ENCODE measurements at places on chromosomes 7 and 10. TPM values are rescaled to one million over a fixed set of nuclear protein-coding genes. Genes with fewer than 3 reads are reported as not detected.

DNA sequence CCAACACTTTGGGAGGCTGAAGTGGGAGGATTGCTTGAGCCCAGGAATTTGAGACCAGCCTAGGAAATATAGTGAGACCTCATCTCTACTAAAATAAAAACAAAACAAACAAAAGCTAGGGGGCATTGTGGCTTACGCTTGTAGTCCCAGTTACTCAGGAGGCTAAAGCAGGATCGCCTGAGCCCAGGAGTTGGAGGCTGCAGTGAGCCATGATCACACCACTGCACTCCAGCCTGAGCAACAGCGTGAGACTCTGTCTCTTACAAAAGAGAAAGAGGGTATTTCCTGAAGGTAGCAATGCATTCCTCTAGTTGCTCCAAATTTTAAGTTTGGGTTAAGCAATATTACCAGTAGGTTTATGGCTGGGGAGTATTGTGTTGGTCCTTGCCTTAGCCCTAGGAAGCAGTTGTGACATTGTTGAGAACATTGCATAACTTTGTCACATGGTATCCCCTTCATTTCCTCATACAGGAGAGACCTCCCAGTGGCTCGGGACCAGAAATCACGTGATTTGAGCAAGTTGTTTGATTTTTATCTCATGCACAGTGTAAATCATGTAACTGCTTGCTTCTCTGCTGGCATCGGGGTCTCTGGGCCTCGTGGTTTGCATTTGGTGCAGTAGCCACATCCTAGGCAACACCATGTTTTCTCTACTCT lies 23.3 kb upstream of the SMARCD3 start:
- H3K27me3 ChIP-seq: no peaks in the 10 kb centered on the region
- H3K27ac ChIP-seq: no peak overlapping the region
- H3K4me3 ChIP-seq: no peak overlapping the region

GRCh38 chr10:51698473-51699063 lies 827 bp downstream of the CSTF2T start:
- no peak for DNase-seq
- peak overlapping the region; percentile 71 for H3K4me3 ChIP-seq
- no peaks in the 10 kb centered on the region for H3K36me3 ChIP-seq
- peak overlapping the region; percentile 99 for H3K27ac ChIP-seq
- H3K27me3 ChIP-seq: no peaks in the 10 kb centered on the region

Gene ENTPD1
- total RNA-seq: 1.7 TPM

DNA sequence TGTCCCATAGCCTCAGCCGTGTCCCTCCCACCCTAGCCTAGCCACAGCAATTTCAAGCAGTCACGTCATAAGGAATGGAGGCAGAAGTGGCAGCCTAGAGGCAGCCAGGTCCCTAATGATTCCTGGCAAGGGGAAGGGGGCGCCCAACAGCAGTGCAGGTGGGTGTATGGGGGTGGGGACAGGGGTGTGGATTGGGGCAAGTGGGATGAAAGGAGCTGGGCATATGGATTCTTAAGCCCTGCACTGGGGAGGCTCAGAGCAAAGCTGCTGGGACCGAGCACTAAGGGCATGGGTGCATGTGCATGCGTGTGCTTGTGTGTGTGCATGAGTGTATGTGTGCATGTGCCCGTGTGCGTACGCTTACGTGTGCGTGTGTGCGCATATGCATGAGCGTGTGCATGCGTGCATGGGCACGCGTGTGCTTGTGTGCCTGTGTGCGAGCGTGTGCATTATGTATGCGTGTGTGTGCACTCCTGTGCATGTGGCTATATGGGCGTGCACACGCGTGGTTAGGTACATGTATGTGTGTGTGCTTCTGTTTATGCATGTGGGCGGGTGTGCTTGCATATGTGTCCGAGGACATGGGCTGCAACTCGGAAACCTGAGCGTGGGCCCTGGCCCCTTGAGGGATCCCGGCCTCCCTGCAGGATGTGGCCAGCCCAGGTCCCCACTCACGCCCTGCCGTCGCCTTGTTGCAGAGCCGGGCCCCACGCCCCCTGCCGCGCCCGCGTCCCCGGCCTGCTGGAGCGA lies 34.1 kb downstream of the SH2B2 start:
- no peak for DNase-seq
- peak overlapping the region; percentile 27 for H3K4me3 ChIP-seq
- H3K27ac ChIP-seq: no peak overlapping the region

GRCh38 chr7:75637854-75638593 lies 100.7 kb downstream of the HIP1 start:
- H3K4me1 ChIP-seq: no peaks in the 10 kb centered on the region
- peak overlapping the region; percentile 56 for H3K4me3 ChIP-seq
- no peaks in the 10 kb centered on the region for H3K36me3 ChIP-seq
- H3K27me3 ChIP-seq: no peaks in the 10 kb centered on the region
- no peak for DNase-seq

Measured in Caco-2 (cell line).